Naive thymus-derived CD8-positive, alpha-beta T cell (primary cell): ENCODE measurements at places on chromosomes 11 and 22.

DNA sequence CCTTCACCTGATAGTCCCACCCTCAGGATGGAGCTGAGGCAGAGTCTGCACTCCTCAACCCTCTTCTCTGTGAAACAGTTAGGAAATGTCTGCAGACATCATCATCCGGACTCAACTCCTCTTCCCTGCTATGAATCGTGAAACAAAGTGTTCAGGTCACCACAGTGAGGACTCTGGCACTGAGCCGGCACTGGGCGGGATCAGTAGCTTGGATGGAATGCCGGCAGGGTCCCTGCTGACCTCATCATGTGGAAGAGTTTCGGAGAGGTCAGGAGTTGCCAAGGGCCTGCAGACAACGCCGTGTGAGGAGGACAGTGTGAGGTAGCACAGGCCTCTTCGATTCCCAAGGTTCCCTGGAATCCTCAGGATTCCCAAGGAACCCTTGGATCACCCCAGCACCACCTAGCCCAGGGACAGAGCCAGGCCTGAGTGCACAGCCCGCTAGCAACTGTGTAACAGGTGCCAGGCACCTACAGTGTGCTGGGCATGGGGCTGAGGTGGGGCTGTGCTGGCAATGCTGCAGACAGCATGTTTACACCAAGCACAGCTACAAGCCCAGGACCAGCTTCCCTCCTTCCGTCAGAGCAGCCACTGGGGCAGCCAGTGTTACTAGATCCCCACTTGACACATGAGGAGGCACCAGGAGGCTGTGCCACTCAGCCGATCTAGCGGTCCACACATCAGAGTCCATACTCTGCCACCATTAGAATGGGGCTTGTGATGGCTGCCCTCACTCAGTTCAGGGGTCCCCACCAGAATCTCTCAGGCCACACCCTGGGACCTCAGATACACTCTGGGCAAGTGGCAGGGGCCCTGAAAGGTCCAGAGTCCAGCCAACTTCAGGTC lies 693 bp upstream of the LINC01488 start:
- no peak for DNase-seq

DNA sequence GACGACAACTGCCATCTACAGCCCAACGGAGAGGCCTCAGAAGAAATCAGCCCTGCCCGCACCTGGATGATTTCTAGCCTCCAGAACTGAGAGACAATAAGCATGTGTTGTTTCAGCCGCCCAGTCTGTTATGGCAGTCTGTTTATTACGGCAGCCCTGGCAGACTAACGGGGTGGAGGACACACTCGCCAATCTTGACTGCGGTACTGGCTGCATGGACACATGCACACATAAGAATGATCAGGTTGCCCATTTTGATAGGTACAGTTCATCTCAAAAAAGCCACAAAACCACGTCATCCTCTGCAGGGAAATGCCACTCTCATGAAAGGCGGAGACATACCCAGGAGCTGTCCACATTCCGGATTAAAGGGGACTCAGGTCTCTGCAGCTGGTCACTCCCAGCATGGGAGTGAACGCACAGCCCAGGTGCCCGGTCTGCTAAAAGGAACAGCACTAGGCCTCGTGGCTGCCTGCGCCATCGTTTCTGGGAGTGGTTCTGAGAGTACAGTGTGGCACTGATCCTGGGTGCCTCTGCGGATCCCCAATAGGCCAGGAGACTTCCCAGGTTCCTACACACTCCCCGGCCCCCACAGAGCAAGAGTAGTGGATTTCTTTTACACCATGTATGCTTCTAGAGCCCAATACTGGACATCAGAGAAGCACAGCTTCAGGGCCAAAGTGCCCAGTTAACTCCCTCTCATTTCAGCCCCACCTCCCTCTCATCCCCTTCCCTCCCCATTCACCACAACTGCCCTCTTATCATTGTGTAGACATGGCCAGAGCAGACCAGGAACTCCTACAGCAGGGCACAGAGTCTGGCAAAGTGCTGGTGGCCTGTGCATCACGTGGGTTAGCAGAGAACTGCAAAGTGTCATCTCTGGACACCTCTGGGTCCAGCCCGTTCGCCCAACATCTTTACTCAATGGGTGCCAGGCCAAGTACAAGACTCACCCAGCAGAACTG lies 11.7 kb upstream of the COMT start:
- no peak for DNase-seq

GRCh38 chr11:75280770-75281468 lies 40.3 kb downstream of the TPBGL start:
- DNase-seq: no peak

DNA sequence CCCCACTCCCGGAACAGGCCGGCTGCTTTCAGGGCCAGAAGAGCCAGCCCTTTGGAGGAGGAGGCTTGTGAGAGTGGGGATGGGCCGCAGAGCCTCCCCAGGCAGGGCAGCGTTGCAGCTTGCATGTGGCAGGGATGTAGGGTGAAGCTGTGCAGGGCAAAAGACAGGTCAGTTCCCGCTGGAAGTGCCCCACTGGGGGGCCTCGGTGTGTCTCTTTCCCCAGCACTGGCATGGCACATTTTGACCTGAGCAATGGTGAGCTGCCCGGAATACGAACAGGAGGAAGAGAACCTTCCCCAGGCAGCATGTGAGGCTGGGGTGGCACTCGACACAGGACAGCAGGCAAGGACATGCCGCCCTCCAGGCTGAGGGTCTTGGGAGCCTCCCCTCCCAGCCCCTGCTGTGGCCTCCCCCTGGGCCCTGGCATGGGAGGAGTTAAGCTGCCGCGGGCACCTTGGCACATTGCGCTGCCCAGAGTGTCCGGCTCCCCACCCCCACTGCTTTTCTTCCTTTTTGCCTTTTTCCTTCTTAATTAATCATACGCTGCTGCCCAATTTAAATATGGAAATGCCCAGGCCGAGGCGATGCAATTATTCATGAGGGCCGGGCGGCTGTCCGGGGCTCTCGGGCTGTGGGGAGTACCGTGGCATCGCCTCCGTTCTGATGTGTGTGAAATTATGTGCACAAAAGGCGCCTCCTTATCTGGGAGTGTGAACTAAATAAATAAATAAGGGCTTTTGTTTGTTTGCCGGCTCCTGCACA lies 76.0 kb upstream of the WNT7B start:
- no peak for DNase-seq

DNA sequence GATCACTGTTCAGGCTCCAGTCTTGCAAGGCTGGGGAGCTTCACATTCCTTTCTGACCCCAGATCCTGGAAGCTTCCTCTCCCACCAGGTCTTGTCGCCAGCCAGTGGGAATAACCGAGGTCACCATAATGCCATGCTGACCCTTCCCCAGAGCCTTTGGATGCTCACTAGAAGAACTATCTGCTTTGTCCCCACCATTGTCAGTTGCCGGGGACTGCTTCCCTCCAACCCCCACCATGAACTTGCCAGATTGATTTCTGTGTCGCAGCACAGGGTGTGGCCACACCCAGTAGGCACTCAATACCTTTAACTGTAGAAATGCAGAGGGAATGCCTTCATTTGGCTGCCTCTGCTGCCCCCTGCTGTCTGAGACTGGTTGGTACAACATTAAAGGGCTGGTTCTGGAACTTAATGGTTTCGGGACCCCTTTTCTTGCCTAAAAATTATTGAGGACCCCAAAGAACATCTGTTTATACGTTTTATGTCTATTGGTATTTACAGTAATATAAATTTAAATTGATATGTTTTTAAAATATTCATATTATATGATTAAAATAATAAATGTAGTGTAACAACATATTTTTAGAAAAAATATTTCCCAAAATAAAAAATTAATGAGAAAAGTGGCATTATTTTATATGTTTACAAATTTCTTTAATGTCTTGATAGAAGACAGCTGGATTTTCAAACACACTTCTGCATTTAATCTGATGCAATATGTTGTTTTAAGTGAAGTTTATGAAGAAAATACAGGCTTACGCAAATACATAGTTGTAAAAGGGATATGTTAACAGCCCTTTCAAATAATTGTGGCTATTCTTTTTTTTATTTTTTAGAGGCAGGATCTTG lies 6.7 kb upstream of the GDPD5 start:
- DNase-seq: peak; percentile 88

GRCh38 chr11:14672635-14673034 lies 29.0 kb downstream of the PDE3B start:
- DNase-seq: no peak

GRCh38 chr11:721741-722345 lies 15.8 kb downstream of the EPS8L2 start:
- DNase-seq: peak; percentile 35
